Stimulated activated CD4-positive, alpha-beta T cell treated with anti-CD3 and anti-CD28 coated beads, Interleukin-12 subunit alpha, Interleukin-12 subunit beta, amount 100 ng/mL, for 4 hours (primary cell): ENCODE measurements at places on chromosomes 3 and 15.

DNA sequence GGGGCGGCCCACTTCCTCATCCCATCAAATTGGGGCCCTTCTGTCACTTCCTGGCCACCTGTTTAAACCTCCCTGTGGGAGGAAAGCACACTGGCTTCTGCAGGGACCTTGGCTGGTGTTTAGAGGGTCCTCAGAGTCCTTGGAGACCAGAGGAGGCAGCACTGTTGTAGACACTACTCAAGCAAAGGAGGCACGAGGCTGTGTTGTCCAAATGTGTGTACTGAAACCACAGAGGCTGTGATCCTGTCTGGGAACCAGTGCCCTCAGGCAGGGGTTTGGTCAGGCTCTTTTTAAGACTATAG, 12.4 kb upstream of the SEC13 start:
- no peak for DNase-seq

DNA sequence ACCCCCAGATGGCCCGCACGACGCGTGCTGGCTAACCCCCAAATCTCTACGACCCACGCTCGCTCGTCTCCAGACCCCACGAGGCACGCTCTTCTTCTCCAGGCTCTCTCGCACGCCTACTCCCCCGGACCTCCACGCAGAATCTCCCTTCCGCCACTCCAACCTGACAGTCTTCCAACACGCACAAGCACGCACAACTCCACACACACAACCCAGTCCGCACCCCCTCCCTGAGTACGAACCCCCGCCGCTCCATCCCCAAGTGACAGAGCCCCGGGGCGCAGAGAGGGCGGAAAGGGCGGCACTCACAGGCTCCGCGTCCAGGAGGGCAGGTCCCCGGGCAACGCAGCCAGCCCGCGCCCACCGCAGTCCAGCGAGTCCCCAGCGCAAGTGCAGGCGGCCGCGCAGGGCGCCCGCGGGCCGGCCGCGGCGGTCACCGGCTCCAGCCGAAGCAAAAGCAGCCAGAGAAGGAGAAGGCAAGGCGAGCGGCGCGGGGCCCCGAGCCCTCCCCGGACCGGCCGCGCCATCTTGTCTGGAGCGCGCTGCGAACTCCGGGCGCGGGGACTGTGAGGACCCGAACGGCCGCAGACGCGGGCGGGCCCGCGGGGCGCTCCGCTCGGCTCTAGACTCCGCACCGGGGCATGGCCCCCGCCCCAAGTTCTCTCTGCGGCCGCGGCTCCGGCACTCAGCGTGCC, 794 bp downstream of the LRIG1 start:
- DNase-seq, result peak; percentile 40

DNA sequence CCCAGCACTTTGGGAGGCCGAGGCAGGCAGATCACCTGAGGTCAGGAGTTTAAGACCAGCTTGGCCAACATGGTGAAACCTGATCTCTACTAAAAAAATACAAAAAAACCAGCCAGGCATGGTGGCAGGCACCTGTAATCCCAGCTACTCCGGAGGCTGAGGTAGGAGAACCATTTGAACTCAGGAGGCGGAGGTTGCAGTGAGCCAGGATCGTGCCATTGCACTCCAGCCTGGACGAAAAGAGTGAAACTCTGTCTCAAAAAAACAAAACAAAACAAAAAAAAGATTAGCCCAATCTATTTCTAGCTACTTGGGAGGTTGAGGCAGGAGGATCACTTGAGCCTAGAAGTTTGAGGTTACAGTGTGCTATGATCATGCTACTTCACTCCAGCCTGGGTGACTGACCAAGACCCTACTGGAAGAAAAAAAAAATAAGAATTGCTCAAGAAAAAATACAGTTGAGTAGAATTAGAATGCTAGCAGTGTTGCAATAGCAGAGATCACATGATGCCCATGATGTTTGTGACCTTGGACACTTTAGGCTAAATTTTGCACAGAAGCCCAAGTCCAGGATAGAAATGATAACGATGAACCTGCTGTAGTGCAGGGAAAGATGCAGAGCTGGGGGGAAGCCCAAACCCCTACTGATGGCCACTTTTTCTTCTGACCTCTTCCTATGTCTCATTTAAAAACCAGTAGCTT, 162.2 kb downstream of the LPP start:
- DNase-seq, result no peak

- DNase-seq, result no peak
Measured at GRCh38 chr3:143413372-143413771, 293.8 kb downstream of the CHST2 start.

DNA sequence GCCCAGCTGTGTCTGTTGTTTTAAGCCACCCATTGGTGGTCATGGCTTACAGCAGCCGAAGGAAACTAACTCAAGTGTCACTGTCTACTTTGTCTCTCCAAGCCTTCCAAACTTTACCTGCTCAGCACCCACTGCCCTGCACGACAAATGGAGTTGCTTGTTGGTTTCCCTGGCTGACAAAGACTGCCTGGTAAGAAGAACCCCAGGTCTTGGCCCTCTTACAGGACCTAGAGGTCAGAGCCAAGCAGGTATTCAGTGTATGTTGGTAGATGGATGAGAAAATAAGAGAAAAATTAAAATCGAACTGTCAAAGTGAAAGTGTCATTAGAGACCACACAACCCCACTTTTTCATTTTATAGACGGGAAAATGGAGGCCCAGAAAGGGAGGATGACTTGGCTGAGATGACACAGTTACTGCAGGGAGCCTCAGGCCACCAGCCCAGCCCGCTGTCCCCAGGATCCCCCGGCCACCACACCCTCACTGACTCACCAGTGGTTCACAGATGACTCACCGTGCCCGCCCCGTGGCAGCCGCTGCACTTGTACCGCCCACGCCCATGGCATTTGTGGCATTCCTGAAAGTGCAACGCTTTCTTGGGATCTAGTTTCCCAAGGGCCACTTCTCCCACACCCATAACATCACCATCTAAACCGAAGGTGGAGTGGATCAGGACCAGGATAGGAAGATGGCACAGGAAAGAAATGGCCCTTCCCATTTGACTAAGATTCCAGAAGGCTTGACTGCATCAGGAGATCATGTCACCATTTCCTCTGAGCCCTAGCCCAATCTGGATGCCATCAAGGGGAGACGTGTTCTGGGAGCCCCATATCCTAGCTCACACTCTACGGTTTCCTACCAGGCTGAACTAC, 15.2 kb downstream of the SSUH2 start:
- DNase-seq, result peak; percentile 56

- no peak for DNase-seq
Measured at GRCh38 chr15:25609371-25609770, 170.5 kb upstream of the UBE3A start.

DNA sequence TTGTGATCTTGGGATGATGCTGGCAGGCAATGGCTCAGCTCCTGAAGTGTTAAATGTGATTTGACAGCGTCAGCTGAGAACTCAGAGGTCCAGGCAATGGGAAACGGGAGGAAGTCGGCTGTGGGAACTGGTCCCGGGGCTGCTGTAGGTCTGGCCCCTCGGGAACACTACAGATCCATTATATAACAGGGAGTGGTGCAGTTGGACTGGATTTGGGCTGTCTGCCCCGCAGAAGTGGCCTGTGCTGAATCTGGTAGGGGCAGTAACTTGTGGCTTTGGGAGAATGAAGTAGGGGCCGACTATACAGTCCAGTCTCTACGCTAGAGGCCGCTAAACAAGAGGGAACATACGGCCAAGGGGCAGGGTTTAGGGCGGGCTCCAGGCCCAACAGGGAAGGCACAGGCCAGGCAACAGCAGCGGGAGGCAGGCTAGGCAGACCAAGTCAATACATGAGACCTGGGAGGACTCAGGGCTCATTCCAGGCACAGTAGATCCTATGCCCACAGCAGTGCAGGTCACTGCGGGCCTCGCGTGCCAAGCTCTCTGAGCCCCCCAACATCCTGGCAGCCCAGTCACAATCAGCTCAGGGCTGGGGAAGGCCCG, 20.3 kb upstream of the IL16 start:
- DNase-seq, result no peak

GRCh38 chr3:77933926-77934325, 894.0 kb downstream of the ROBO2 start:
- no peak for DNase-seq

- no peak for DNase-seq
Measured at GRCh38 chr3:139302801-139303113, 41.1 kb upstream of the MRPS22 start.

DNA sequence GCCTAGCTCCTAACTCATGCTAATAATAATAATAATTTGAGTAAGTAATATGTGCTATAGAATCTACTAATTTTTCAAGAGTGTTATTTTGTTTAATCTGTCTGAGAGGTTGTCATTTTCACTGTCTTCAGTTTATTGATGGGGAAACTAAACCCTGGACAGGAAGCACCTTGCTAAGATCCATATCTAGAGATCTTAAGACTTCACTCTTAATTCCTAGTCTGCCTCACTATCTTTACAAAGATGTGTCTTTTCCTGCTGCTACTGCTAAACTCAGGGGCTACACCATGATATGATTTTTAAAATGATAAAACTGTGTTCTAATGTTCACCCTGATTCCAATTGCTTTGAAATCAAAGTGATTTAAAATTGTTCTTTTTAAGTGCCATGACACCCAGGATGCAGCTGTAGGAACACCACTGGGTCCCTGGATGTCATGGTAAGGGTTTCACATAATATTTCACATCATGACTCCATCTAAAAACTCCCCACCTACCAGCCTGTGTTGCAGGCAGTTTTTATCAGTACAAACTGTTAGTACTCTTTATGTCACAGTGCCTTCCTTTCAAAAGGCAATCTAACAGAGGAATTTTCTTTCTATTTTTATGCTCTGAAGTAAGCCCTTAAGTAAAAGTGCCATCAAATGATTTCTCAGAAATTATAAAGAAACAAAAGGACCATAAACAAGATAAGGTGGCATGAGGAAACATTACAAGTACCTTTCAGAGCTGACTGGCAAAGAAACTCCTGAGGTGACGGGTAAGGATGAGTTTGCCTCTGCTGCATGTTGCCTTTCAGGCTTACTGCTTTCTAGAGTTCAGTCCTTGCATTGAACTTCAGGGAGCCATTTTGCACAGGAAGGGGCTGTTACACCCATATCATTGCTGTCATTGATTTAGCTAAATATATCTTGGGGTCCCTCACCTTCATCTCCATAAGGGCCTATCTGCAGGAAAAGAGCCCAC, 160.1 kb upstream of the SATB1 start:
- no peak for DNase-seq

- no peak for DNase-seq
Measured at GRCh38 chr3:10527295-10528001, 22.1 kb upstream of the ATP2B2 start.

DNA sequence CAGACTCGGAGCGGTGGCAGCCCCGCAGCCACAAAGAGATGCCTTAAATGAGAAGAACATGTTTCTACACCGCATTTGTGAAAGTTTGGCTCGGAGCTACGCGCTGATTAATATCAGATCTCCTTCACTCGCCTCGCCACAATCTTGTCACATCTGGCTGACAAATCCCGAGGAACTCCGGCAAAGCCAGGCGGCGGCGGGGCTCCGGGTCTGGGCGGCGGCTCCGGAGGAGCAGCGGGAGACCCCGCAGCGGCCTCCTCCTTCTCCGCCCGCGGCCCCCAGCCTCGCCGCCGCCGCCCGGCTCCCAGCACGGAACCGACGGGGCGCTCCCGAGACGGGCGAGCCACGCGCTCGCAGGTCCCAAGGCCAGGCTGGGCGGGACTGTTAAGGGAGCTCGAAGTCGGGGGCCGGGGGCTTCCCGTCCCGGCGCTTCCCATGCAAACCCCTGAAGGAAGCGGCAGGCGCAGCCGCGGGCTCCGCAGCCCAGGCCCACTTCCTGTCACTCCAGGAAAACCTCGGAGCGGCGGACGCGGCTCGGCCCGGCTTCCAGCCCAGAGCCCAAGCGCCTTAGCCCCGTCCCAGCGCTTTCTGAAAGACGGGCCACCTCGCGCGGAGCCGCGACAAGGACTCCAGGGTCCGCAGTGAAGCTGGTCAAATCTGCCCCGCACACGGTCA, 1.2 kb downstream of the BNC1 start:
- no peak for DNase-seq

- DNase-seq, result no peak
Measured at GRCh38 chr3:143677430-143677829, 170.8 kb downstream of the SLC9A9 start.

- DNase-seq, result peak; percentile 56
Measured at GRCh38 chr3:13346481-13347389, 73.4 kb downstream of the NUP210 start.

GRCh38 chr15:87263296-87263695, 993.2 kb downstream of the NTRK3 start:
- DNase-seq, result no peak

GRCh38 chr15:94023531-94023930, 207.8 kb upstream of the MCTP2 start:
- DNase-seq, result no peak

GRCh38 chr3:112948346-112948838, 26.5 kb downstream of the CD200R1 start:
- no peak for DNase-seq

- no peak for DNase-seq
Measured at GRCh38 chr3:49175530-49175929, 4.1 kb downstream of the KLHDC8B start.

DNA sequence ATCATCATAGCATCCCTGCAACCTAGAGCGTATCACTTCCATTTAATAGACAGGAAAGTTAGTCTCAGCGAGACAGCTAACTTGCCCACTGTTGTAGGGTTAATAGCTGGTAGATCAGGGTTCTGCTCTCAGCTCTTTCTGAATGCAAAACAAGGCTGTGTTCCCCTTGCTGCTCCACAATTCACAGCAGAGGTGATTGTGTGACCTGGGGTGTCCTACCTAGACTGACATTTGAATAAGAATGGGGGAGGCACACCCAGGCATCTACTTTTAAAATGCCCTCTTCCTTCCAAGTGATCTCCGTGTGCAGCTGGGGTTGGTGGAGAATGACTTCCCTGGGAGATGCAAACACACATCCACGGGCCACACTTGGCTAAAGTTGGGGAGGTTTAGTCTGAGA, 43.0 kb upstream of the CACNA2D3 start:
- DNase-seq, result no peak

- no peak for DNase-seq
Measured at GRCh38 chr15:82093774-82094211, 48.0 kb upstream of the MEX3B start.

- no peak for DNase-seq
Measured at GRCh38 chr15:25246641-25247406, 192.0 kb downstream of the UBE3A start.

DNA sequence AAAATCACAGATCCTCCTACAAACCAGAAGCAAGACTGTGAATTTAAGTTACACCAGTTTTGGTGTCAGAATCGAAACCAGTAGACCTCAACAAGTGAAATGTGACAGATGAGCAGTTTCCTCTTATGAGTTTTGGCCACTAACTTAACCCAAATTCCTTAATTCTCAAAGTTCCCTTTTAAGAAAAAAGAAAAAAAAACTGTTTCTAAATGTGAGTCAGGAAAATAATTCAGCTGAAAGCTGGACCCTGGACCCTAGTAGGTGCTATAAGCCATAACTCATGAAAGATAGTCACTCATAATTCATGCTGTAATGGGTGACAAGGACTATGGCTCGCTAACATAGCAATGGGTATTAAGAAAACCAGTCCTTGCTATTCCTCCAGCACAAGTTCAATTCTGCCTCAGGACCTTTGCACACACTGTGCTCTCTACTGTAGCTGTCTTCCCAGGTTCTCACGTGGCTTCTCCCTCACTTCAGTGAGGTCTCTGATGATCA, 9.0 kb upstream of the THRB start:
- DNase-seq, result no peak

GRCh38 chr3:119891944-119892721, 110.2 kb downstream of the NR1I2 start:
- DNase-seq, result no peak

GRCh38 chr3:189710620-189711402, 79.6 kb downstream of the TP63 start:
- no peak for DNase-seq
